ENCODE measurements at places on chromosomes 12 and 14. TPM values are rescaled to one million over a fixed set of nuclear protein-coding genes. Genes with fewer than 3 reads are reported as not detected.

DNA sequence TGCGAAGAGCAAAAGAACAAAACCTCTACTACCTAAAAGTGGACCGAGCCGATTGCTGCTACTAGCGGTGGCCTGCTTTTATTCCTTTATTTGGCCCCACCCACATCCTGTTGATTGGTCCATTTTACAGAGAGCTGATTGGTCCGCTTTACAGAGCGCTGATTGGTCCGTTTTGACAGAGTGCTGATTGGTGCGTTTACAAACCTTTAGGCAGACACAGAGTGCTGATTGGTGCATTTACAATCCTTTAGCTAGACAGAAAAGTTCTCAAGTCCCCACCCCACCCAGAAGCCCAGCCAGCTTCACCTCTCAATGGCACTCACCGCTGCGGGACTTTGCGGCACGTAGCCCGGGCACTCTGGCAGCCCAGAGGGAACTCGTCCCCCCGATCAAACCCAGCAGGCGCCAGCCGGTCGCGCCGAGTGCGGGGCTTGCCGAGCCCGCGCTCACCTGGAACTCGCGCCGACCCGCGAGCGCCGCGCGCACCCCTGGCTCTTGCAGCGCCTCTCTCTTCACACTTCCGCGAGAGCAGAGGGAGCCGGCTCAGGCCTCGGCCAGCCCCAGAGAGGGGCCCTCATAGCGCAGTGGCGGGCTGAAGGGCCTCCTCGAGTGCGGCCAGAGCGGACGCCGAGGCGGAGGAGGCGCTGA is 8.7 kb upstream of the FGD4 start:
- peak; percentile 24 for DNase-seq

GRCh38 chr12:57845478-57846284 is 848 bp downstream of the CTDSP2 start:
- peak; percentile 70 for DNase-seq

Gene SLC38A4
- total RNA-seq, result not detected

GRCh38 chr14:77314043-77314442 is 6.6 kb downstream of the POMT2 start:
- DNase-seq, result no peak

GRCh38 chr12:62113366-62114011 is 146.7 kb upstream of the USP15 start:
- DNase-seq, result no peak

Gene FGF6
- not detected for total RNA-seq

Gene CLECL1
- 0.72 TPM for total RNA-seq

- DNase-seq, result no peak
Observed at GRCh38 chr14:76877871-76878270, 51.7 kb downstream of the LRRC74A start.

Gene CISTR
- total RNA-seq, result not detected

GRCh38 chr14:100067971-100068959 is 3.0 kb downstream of the EVL start:
- DNase-seq, result peak; percentile 96

Gene CEP83
- 19.3 TPM for total RNA-seq

- DNase-seq, result no peak
Observed at GRCh38 chr14:105042813-105043212, 21.9 kb upstream of the CDCA4 start.

DNA sequence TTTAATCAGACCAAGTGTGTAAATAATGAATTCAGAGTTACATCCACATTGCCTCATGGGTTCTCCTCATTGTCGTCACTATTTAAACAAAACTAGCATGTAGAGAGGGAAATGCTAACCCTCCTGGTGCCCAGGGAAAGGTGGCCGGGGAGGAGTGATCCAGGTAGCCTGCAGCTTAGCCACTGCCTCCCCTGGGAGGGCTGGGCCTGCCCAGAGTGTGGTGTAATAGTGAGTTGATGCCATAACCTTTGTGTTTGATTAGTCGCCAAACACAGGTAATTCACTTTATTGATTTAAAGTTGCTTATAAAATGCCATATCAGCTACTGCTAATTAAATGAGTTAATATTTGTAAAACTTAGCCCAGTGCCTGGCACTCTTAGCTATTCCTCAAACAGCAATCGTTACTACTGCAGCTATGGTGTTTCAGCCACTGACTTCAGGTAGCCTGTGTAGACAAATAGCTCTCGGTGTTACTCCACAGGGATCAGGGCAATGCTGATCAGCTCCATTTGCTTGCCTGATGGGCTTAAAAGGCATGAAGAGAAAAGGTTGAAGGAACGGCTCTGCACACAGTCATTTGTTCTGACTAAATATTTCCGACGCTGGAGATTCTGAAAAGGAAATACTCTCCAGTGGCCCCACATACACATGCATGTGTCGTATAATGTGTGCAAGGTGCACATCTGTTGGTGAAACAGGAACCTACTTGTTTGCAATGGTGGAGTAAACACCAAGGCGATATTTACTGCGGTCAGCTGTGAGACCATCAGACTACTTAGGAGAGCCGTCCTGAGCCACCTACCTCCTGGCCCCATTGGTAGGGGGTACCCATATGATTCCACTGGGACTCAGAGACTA is 45.7 kb upstream of the PRMT8 start:
- no peak for DNase-seq

DNA sequence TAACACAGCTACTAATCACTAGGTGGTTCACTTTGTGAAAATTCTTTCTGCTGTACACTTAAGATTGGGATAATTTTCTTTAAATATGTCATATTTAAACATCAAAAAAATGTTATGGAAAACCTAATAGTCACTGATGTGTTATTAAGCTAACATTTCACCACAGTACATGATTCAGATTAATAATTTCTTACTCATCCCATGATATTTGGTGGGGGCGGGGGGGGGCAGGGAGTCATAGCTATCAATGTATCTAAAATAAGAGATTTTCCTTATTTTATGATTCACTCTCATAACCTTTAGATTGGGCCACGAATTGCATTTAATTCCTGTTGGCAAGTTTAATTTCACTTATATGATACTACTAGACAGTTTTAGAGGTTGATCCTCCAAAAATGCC is 88.8 kb downstream of the KCNH5 start:
- no peak for DNase-seq

Gene GDF3
- total RNA-seq, result not detected

Gene MIPOL1
- total RNA-seq, result not detected

Gene FAM234B
- 5.5 TPM for total RNA-seq

Gene PLEKHA5
- total RNA-seq, result 7.0 TPM

GRCh38 chr14:33833706-33834465 is 117.0 kb downstream of the EGLN3 start:
- no peak for DNase-seq

- DNase-seq, result no peak
Observed at GRCh38 chr14:32531942-32532515, 202.9 kb downstream of the AKAP6 start.

Gene HOXC6
- not detected for total RNA-seq

Gene DDN
- total RNA-seq, result 1.1 TPM

Gene CLEC4C
- not detected for total RNA-seq

Gene AQP2
- not detected for total RNA-seq

- DNase-seq, result no peak
Observed at GRCh38 chr14:56092763-56093162, 25.4 kb upstream of the PELI2 start.

- no peak for DNase-seq
Observed at GRCh38 chr12:26995706-26996105, 18.5 kb downstream of the TM7SF3 start.

- DNase-seq, result no peak
Observed at GRCh38 chr14:58864751-58865513, 227.2 kb downstream of the DACT1 start.

DNA sequence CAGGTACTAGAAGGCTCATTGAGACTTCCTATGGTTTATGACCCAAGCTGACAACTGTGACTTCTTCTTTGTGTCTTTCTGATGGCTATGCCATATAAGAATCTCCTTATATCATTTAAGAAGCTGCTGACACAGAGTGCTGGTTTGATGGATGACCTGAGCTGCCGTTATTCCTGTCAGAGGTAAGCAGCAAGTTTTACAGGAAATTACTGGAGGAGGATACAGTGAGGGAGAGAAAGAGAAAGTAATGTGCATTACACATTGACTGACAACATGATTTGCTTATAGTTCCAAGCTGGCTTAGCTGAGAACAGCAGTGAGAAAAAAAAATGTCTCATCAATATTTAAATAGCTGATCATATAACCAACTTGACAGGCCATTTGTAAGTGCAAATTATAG is 981.4 kb downstream of the FSCB start:
- DNase-seq, result no peak

Gene ARF6
- 124 TPM for total RNA-seq

DNA sequence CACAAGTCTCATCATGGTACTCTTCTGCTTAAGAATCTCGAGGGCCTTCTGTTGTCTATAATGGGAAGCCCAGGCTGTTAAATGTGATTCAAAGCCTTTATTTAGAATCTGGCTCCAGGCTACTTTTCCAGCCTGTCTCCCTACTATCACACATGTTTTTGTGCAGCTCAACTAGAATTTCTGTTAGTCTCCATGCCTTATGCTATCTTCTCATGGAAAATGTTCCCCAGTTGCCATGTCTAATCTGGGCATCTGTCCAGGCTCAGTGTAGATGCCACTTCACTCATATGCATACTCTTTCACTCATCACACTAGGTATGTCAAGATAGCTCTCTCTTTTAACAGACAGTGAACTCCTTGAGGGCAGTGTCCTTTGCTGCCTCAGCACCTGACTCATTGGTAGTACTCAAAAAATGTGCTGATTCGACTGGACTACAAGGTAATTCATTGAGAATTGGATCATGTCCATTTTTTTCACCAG is 145.3 kb downstream of the TTLL5 start:
- no peak for DNase-seq

GRCh38 chr12:5013266-5013730 is 30.4 kb upstream of the KCNA5 start:
- DNase-seq, result no peak

Gene NCOR2
- 125 TPM for total RNA-seq

Gene GPR84
- 0.45 TPM for total RNA-seq

DNA sequence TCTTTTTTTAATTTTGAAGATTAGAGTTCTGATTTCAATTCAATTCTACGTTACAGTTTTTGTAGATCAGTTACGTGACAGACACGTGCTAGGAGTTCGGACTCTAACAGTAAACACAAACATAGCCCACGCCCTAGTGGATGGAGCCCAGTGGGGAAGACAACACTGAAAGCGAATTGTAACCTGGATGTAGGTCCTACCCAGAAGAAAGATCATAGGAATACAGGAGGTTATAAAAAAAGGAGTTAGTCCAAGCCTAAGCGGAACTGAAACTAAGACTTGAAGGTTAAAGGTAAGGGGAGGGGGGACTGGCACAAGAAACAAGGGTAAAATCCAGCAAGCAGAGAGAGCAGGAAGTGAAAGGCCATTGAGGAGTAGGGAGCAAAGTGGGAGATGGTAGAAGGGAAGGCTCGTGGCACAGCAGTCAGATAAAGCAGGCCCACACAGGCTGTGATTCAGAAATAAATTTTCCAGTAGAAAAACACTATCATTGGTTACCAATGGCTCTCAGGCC is 15.7 kb upstream of the CRY1 start:
- DNase-seq, result no peak

DNA sequence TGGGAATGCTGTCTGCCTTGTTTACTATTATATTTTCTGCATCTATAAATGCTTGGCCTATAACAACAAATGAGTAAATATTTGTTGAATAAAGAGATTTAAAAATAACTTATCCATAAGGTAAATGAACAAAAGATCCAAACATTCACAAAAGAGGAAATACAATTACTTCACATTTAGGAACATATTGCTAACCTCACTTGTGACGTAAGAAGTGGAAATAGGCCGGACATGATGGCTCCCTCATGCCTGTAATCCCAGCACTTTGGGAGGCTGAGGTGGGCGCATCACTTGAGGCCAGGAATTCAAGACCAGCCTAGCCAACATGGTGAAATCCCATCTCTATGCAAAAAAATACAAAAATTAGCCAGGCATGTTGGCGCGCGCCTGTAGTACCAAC is 25.7 kb upstream of the CKAP4 start:
- DNase-seq, result no peak

DNA sequence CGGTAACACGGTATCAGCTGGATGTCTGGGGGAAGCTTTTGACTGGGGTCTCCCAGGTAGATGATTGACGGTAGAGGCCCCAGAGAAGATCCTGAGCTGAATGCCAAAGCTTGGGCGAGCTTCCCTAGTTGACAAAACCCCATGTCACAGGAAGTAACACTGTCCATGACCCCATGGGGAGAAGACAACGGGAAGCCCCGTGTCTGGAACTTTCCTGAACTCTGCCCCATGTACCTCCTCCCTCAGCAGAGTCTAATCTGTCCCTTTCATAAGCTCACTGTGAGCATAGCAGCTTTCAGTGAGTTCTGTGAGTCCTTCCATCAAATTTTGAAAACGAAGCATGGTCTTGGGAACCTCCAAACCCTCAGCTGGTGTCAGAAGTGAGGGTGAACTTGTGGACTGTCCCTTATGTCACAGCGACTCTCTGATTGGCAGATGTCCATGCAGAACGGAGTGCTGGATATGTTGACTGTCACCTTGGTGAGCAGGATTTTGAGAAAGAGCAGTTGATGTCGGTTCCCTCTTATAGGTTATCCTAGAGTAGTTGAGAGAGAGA is 29.7 kb upstream of the BEGAIN start:
- DNase-seq, result peak; percentile 13

Gene DIO3
- not detected for total RNA-seq

Gene OR11H7
- not detected for total RNA-seq

DNA sequence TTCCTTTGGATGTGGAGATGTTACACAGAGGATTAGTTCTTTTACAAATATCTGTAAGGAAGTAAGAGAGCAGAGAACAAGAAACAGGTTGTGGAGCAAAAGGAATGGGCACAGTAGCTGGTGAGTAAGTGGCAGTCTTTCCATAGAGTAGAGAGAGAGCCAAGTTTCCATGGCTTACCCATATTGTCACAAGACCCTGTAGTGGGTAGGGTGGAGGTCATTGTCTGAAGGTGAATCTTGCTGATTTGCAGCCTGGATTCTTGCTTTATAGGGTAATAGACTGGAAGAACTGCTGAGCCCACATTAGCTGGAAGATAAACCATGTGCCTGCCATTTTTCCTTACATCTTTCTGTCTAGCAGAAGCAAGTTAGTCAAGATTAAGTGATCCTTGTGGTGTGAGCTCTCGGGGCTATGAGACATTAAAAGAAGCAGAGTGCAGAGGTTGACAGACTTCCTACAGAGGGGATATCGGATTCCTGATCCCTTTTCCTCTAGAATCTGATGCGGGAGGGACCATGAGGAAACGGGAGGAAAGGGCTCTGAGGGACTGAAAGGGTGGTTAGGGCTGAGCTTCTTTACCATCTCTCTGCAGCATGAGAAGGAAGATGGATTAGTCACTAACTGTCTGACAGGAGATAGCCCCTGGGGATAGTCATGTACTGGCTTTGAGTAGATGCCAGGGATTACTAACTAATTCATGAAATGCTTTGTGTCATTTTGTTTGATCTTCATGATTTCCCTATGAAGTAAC is 44.0 kb upstream of the LRTM2 start:
- DNase-seq, result no peak

All from natural killer cell (primary cell).